ENCODE measurements at places on chromosomes 13 and 19. TPM values are rescaled to one million over a fixed set of nuclear protein-coding genes. Genes with fewer than 3 reads are reported as not detected.

The ERICH4 gene
- not detected for total RNA-seq

The ANKRD24 gene
- 0.60 TPM for total RNA-seq

The PEAK3 gene
- total RNA-seq, result 0.25 TPM

The ICAM5 gene
- total RNA-seq, result 0.12 TPM

The KIRREL2 gene
- total RNA-seq, result 0.19 TPM

The IFNL1 gene
- not detected for total RNA-seq

The COX6B2 gene
- not detected for total RNA-seq

The ZNF681 gene
- 5.2 TPM for total RNA-seq

The ATXN8OS gene
- total RNA-seq, result not detected

The TSKS gene
- 4.5 TPM for total RNA-seq

The MAMSTR gene
- total RNA-seq, result 1.1 TPM

The KLF1 gene
- 0.20 TPM for total RNA-seq

The SERTM1 gene
- not detected for total RNA-seq

The NANOS2 gene
- not detected for total RNA-seq

The SHC2 gene
- not detected for total RNA-seq

The ZNF415 gene
- 1.3 TPM for total RNA-seq

The CCL25 gene
- total RNA-seq, result 7.4 TPM

The ICAM1 gene
- 9.0 TPM for total RNA-seq

The SIX5 gene
- 0.85 TPM for total RNA-seq

The KLF5 gene
- total RNA-seq, result 4.8 TPM

The OVOL3 gene
- total RNA-seq, result not detected

The PEX11G gene
- total RNA-seq, result 0.67 TPM

The CEACAM4 gene
- not detected for total RNA-seq

The KLK6 gene
- not detected for total RNA-seq

The IZUMO2 gene
- total RNA-seq, result not detected

The PROZ gene
- total RNA-seq, result not detected

The RPL13A gene
- total RNA-seq, result 2,349 TPM

The KLK3 gene
- not detected for total RNA-seq

The PRR19 gene
- 0.62 TPM for total RNA-seq

The FUT6 gene
- not detected for total RNA-seq

The TMEM86B gene
- 12.7 TPM for total RNA-seq

The F10 gene
- not detected for total RNA-seq

The ZNF845 gene
- total RNA-seq, result 10.5 TPM

The TLE2 gene
- 0.99 TPM for total RNA-seq

The AP3D1 gene
- 95.7 TPM for total RNA-seq

The COX7A1 gene
- total RNA-seq, result not detected

The CNN1 gene
- not detected for total RNA-seq

The OR4F17 gene
- total RNA-seq, result not detected

The KLF12 gene
- 44.3 TPM for total RNA-seq

The DOCK6 gene
- total RNA-seq, result not detected

The PTGIR gene
- total RNA-seq, result 14.7 TPM

The ZNF471 gene
- 1.1 TPM for total RNA-seq

All from activated CD4-positive, alpha-beta T cell treated with anti-CD3 and anti-CD28 coated beads, Interleukin-2, amount 10 ng/mL, durations not matched to agents 7 days and 5 days (primary cell).